ENCODE measurements at places on chromosomes 12 and 14.

- no peak for DNase-seq
Measured at GRCh38 chr12:132454193-132454932, 35.6 kb upstream of the FBRSL1 start.

DNA sequence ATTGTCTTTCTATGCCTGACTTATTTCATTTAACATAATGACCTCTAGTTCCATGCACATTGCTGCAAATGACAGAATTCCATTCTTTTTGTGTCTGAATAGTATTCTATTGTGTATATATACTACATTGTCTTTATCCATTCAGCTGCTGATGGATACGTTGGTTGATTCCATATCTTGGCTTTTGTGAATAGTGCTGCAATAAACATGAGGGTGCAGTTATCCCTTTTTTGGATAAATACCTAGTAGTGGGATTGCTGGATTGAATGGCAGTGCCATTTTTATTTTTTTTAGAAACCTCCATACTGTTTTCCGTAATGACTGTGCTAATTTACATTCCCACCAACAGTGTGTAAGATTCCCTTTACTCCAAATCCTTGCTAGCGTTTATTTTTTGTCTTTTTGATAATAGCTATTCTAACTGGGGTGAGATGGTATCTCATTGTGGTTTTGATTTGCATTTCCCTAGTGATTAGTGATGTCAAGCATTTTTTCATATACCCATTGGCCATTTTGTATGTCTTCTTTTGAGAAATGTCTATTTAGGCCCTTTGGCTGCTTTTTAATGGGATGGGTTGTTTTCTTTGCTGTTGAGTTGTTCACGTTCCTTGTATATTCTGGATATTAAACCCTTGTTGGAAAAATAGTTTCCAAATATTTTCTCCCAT lies 2.3 kb downstream of the OAS2 start:
- DNase-seq, result no peak

- no peak for DNase-seq
Measured at GRCh38 chr14:99247101-99247729, 24.8 kb downstream of the BCL11B start.

DNA sequence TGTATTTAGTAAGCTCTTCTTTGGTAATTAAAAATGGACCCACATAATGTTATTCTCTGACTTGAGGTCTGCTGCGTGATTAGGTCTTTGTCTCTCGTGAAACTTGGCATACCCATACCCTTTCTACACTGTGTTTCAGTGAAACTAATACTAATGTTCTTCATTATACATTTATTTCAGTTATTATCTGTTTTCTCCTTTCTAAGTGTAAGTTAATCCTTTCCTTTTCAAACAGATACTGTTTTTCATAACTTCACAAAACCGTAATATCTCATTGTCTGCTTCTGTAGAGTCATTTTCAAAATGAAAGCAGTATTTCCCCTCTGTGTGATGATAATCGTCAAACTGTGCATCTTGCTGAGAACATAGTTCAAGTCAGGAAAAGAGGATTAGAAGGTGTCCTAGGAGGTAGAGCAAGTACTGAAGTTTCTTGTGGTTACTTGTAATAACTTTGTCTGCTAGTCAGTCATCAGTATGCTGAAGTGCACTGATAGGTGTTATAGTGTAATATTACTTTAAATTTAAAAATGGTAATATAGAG lies 15.9 kb downstream of the PYROXD1 start:
- no peak for DNase-seq

GRCh38 chr14:40115583-40115982 lies 683.4 kb upstream of the FBXO33 start:
- DNase-seq, result no peak

- DNase-seq, result no peak
Measured at GRCh38 chr12:49058366-49059044, 2.1 kb downstream of the KMT2D start.

GRCh38 chr12:130162267-130162666 lies at the start of gene FZD10:
Gene FZD10, plus strand, starts transcription at chr12:130162464. Its CDS starts 479 bp downstream, at chr12:130162943.
- DNase-seq, result no peak

- no peak for DNase-seq
Measured at GRCh38 chr14:77344377-77344996, 23.7 kb downstream of the GSTZ1 start.

DNA sequence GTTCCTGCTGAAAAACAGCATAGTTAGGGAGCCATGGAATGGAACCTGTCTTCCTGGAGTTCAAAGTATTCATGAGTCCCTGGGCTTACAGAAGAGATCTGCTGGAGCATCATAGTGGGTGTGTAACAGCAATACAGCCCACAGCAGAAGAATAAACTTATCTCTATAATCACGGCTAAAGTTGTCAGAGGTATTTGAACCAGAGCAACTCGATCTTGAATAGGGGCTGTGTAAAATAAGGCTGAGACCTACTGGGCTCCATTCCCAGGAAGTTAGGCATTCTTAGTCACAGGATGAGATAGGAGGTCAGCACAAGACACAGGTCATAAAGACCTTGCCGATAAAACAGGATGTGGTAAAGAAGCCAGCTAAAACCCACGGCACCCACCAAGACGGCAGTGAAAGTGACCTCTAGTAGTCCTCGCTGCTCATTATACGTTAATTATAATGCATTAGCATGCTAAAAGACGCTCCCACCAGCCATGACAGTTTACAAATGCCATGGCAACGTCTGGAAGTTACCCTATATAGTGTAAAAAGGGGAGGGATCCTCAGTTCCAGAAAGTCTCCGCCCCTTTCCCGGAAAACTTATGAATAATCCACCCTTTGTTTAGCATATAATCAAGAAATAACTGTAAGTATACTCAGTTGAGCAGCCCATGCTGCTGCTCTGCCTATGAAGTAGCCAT lies 223.4 kb downstream of the PCNX1 start:
- DNase-seq, result peak; percentile 45

GRCh38 chr12:70982286-70982685 lies 61.7 kb upstream of the PTPRR start:
- no peak for DNase-seq
